ENCODE measurements at places on chromosomes 7 and 10.

DNA sequence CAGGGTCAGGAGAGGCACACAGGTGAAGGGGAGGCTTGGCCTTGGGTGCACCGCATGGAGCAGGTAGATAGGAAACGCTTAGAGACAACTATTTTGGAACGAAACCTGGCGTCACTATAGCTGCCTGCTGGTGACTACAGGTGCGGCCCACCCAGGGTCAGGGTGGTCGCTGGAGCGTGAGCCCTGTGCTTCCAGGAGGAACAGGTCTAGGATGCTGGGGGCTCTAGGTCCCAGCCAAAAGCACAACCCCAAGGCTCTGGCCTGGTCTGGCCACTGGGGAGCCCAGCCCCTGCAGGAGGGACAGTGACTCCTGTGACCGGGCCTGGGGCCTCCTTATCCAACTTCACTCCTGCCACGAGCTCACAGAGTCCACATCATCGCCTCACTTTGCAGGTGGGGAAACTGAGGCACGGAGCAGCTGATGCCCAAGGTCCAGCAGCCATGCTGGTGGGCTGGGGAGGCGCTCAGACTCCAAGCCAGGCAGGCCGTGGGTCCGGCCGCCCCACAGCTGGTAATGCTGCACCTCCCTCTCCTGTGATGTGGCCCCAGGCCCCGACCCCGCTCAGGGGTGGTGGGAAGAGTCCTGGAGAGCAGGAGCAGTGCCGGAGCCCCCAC, 9.0 kb downstream of the LFNG start:
- no peak for DNase-seq

- no peak for DNase-seq
Observed at GRCh38 chr7:151512353-151512752, 7.3 kb downstream of the RHEB start.

GRCh38 chr7:108322925-108323832, 133.1 kb downstream of the NRCAM start:
- no peak for DNase-seq

GRCh38 chr10:76401006-76401405, 969.6 kb downstream of the LRMDA start:
- no peak for DNase-seq

- DNase-seq: no peak
Observed at GRCh38 chr10:13483073-13483472, 45.7 kb downstream of the BEND7 start.

GRCh38 chr7:127891144-127891543, 140.1 kb downstream of the LRRC4 start:
- no peak for DNase-seq

DNA sequence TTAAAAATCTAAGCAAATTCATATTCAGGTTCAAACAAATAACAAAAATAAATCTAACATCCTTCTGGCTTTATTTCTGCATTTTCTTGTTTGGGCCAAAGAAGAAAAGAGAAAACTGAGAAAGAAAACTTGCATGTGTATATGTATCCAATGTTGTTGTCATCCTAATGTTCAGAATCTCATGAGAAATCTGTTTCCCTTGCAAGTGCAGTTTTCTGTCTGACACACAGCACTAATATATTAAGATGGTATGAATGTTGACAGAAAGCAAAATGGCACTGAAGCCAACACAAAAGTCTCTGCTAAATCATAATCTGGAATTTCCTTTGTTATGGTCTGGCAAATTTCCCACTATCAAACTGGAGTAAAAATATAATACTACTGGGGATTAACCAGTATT, 235.9 kb downstream of the HGF start:
- no peak for DNase-seq

- DNase-seq: no peak
Observed at GRCh38 chr7:44958645-44959344, 20.0 kb downstream of the MYO1G start.

GRCh38 chr10:8048281-8049008, 6.0 kb upstream of the GATA3 start:
- peak; percentile 74 for DNase-seq

- DNase-seq: no peak
Observed at GRCh38 chr7:102432442-102433218, 745 bp upstream of the ORAI2 start.

DNA sequence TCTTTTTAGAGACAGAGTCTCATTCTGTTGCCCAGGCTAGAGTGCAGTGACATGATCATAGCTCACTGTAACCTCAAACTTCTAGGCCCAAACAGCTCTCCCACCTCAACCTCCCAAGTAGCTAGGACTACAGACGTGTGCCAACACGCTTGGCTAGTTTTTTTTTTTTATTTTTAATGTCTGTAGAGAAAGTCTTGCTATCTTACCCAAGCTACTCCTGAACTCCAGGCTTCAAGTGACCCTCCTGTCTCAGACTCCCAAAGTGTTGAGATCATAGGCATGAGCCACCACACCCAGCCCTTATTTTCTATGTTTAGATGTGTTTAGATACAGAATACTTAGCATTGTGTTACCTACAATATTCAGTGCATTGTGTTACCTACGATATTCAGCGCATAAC, 46.4 kb downstream of the KMT2E start:
- no peak for DNase-seq

DNA sequence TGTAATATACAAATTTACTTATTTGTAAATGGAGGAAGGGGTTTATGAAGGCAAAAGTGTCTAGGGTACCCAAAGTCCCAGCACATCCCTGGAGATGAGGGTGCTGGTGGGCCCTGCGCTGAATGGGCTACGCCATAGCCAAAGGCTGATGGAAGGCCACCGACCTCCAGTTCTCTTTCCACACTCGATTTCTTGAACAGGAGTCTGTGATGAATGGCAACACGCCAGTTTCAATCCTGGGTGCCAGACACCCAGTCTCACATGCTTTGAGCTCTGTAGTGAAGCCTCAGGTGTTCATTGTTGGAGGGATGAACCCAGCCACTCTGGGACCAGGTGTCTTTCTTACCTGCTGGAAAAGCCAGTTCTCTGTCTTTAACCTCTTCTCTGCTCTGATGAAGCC, 752 bp downstream of the LRMDA start:
- no peak for DNase-seq

GRCh38 chr7:115359119-115359518, 437.2 kb downstream of the MDFIC start:
- no peak for DNase-seq

DNA sequence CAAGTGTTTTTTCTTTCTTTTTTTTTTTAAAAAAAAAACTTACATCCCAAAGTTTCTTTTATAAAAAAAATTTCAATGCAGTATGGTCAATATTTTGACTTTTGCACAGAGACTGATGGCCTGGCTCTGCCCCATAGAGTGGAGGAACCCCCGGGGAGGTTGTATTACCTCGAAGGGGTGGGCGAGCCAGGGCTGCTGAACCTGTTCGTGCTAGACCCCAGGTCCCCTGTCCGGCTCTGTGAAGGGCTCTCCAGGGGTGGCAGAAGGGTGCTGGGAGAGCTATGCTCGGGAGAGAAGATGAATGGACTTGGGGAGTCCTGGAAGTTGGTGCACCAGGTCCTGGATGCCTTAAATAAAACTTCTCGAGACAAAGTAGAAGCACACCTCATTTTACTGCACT, 446.4 kb upstream of the KLF6 start:
- DNase-seq: no peak

Data from activated CD4-positive, alpha-beta T cell treated with anti-CD3 and anti-CD28 coated beads, Interleukin-2, Interleukin-4, amounts not matched to agents 100 ng/mL and 50 ng/mL, durations not matched to agents 16 hours and 8 hours (primary cell).